HuH-7 (cell line): ENCODE measurements at places on chromosomes 2 and 18.

DNA sequence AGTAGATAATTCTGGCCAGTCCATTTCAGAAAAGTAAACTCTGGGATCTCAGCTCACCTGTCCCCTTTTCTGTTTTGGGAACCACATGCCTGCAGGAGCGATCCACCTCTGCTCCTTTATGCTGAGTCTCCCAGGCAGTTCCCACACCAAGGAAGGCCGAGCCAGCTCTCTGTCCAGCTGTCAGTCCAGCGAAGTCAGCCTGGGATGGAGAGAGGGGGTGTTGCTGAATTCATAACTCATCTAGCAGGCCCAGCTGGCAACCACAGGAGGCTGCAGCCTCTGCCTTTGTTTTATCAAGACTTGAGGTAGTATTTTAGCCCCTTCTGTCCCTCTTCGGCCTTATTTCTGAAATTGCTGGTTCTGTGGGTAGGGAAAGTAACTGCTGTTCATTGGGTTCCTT lies 209.9 kb downstream of the ARL4C start:
- no peak for DNase-seq

GRCh38 chr2:70123051-70123828 lies 36.0 kb downstream of the PCBP1 start:
- DNase-seq = no peak

GRCh38 chr18:46294318-46294717 lies 190.1 kb downstream of the HAUS1 start:
- no peak for DNase-seq

- no peak for DNase-seq
Measured at GRCh38 chr18:2970772-2971659, 41.9 kb downstream of the LPIN2 start.

GRCh38 chr18:51125976-51126375 lies 71.5 kb downstream of the MEX3C start:
- DNase-seq = no peak

- DNase-seq = no peak
Measured at GRCh38 chr2:69709290-69709689, 32.6 kb upstream of the ANXA4 start.

GRCh38 chr2:109527079-109527478 lies 86.7 kb downstream of the SEPTIN10 start:
- DNase-seq = no peak

DNA sequence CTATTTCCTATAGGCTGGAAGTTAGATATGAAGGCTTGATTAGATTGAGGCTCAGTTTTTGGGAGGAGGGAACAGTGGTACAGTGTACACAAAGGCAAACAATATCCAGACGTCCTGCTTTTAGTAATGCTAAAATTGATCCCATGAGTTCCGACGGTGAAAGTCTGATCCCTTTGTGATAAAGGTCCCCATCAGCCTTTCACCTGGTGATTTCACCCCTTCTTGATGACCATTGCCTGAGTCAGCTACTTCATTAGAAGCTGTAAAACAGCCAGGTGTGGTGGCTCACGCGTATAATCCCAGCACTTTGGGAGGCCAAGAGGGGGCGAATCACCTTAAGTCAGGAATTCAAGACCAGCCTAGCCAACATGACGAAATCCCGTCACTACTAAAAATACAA lies 29.7 kb downstream of the TWSG1 start:
- no peak for DNase-seq

DNA sequence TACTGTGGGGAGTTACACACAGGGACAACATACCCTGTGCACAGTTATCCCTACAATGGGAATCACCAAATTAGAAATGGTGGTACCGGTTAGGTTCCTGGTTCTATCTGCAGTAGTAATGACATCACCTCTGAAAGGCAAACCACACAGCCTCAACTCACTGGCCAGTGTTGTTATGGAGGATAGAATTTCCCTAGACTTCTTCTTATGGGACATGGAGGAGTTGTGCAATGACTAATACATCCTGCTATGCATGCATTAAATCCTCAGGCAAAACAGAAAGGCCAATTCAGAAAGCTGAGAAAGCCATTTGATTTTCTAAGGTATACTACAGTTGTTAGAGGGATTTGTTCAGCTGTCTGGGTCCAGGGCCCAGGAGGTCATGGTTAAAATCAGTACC lies 439.3 kb downstream of the TMX3 start:
- DNase-seq = no peak

- no peak for DNase-seq
Measured at GRCh38 chr18:73774811-73775509, 372.7 kb downstream of the FBXO15 start.

- DNase-seq = no peak
Measured at GRCh38 chr2:44730593-44730992, 210.9 kb upstream of the SIX3 start.

DNA sequence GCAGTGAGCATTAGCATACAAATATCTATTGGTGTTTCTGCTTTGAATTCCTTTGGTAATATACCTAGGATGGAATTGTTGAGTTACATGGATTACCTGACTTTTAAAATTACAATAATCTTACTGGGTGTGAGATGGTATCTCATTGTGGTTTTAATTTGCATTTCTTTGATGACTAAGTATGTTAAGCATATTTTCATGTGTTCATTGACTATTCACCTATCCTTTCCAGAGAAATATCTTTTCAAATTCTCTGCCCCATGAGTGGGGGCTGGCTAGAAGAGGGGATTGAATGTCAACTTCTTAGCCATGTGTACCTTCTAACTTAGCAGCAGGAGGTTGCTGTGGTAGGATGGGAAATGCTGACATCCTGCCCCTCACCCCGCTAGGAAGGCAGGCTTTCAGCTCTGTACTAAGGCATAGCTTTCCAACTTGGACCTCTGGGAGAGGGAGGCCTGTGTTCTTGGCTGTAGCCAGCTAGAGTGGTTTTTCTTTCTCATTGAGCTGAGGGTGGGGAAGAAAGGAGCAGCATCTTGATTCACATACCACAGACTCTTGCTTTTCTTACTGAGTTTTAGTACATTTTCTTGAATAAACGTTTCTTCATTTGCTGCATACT lies 63.3 kb upstream of the TTC27 start:
- no peak for DNase-seq

DNA sequence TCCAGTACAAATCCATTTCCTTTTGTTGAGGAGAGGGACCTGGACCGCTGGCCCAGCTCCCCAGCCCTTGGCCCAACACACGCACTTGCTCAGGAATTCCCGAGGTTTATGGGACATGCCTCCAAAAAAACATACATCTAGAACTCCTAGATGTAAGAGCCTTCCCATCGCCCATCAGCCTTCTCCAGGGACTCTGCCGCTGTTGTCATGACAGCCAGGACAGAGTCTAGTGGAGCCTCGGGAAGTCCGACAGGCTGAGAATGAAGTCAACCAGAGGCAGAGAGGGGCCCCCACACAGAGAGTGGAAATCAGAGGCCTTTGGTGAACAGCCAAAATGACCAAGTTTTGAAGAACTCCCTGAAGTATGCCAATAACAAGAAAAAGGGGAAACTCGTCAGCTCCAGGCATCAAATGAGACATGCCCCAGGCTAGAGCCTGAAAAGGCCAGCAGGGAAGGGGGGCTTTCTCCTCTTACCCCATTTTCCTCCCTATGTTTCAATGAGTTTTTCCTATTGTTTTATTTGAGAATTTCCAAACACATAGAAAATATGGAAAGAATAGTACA lies 43.2 kb upstream of the CAB39 start:
- no peak for DNase-seq

- no peak for DNase-seq
Measured at GRCh38 chr2:28610583-28611201, 114.8 kb downstream of the PLB1 start.

- peak; percentile 100 for DNase-seq
Measured at GRCh38 chr2:63050334-63051041, at the start of gene OTX1. TSS of gene OTX1 (plus strand) at chr2:63050830. CDS start at chr2:63052991, 2,161 bp downstream.

DNA sequence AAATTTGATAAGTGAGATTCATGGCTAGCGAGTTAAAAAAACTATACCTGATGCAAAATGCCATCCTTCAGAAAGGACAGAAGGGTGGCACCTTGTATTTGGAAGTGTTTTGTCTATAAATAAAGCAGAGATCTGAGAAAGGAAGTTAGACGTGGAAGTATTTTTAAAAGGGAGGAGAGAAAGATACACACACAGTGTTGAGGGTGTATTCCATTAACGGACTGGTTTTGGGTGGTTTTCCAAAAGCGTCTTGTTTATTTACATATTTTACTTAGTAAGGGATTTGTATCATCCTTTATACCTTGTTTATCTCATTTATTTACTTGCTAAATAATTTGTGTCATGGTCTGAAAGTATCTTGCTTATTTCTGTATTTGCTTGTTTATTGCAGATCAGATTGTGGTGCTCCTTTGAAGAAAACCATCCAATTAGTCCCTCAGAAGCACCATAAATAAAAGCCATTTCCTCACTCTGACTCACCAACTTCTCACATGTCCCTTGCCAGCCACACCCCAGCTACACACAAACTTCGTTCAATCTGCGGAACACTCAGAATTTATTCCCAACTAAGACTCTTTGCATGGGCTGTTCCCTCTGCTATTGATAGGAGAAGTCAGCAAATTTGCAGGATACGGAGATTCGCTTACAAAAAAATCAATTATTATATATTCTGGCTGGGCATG lies 90.8 kb downstream of the FAM124B start:
- no peak for DNase-seq

- DNase-seq = no peak
Measured at GRCh38 chr2:200417366-200417765, 92.5 kb downstream of the KCTD18 start.

GRCh38 chr18:50090370-50091312 lies 104.3 kb downstream of the MYO5B start:
- no peak for DNase-seq

GRCh38 chr2:229646186-229646723 lies 68.1 kb downstream of the DNER start:
- no peak for DNase-seq

- DNase-seq = no peak
Measured at GRCh38 chr2:103353774-103354173, 591.9 kb downstream of the TMEM182 start.

- DNase-seq = no peak
Measured at GRCh38 chr18:51290860-51291259, 93.4 kb upstream of the MEX3C start.

GRCh38 chr2:85255813-85256594 lies 71.8 kb downstream of the TGOLN2 start:
- peak; percentile 58 for DNase-seq
